ENCODE measurements at places on chromosomes 5 and 9.

GRCh38 chr5:117271656-117272055 is 697.0 kb upstream of the SEMA6A start:
- no peak for DNase-seq

DNA sequence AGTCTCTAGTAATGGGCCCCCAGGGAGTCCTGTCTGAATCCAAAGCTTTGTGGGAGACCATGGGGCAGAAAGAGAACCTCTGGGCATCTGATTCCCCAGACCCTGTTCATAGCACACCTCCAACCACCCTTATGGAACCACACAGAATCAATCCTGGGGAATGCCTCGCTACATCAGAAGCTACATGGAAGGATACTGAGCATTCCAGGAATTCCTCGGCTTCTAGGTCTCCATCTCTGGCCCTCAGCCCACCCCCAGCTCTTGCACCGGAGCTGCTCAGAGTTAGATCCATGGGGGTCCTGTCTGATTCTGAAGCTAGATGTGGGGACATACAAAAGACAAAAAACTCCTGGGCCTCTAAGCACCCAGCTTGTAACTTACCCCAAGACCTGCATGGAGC is 28.4 kb downstream of the VCP start:
- no peak for DNase-seq

DNA sequence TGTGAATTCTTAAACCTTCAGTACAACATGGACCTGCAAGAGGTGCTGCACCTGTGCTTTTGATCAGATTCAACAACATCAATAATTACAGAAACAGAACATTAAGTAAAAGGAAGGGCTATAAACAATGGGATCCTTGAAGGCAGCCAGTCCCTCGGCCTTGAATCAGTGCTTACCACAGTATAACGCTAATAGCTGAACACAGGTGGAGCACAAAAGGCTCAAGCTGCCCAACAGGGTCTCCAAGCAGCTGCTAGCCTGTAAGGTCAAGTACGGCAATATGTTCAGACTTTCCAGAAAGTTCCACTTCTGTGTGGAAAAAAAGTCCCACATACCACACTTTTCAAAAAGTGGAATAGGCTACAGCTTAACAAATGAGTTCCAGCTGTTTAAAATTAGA is 61.9 kb upstream of the ITGA1 start:
- DNase-seq, result no peak

DNA sequence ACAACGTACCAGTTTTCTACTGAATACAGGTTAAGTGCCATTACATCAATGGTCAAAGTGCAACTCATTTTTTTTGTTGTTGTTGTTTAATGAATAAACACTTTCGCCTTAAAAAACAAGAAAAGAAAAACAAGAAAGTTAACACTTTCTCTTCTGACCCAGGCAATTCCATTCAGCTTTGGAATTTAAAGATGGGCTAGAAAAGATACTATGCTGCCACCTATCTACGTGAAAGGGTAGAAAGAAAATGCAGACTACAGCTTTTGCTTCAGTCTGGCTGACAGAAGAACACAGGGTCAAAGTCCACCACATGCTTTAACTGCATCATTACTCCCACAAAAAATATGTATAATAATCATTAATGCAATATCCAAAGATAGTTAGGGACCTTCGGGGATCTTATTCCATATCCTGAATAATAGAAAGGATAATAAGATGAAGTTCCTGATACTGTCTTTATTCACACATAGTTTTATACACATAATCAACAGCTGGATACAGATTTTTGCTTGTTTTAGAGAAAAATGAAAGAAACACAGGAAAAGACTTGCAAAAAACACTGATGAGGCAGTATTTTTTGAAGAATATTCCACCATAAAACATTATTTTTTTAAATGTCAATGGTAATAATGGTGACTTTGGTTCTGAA is 40.4 kb downstream of the ZDHHC21 start:
- peak; percentile 29 for DNase-seq

DNA sequence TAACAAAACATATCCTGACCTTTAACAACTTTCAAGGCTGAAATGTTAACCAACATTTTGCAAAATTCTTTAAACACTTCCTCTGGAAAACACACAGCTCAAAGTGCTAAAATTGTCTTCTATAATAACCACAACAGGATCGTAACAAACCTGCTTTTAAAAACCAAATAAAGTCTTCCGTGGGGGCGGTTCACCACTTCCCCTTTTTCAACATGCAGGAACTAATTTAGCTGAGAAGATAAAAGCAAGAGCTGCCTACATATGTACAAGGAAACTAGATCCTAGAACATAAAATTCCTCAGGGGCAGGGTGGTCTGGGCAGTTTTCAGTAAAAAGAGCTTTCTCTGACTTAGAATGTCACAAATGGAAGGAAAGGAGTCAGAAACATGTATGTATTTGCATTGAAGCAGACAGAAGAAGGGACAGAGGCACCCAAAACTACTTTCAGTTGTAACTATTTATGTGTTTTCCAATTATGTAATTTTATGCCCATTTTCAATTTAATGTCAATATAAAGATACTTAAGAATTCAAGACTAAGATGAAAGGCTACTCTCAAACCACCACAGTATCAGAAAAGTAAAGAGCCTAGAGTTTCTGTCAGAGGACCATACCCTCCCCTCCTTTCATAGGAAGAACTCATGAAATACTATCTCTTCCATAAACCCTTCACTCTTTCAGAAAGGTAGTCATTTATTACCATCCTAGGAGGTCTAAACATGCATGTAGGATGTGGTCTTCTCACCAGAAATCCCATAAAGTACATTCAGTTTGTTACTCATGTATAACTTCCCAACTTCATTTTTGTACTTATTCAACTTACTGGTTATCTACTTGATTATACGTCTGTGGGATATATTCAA is 185.9 kb upstream of the RASA1 start:
- no peak for DNase-seq

GRCh38 chr9:35903049-35903448 is 3.0 kb upstream of the HRCT1 start:
- DNase-seq, result no peak

All from kidney capillary endothelial cell (primary cell).